SW480 (cell line): ENCODE measurements at places on chromosomes 1 and 21.

- DNase-seq: peak; percentile 50
These were observed 208.7 kb upstream of the CSF3R start for GRCh38 chr1:36691374-36691773.

DNA sequence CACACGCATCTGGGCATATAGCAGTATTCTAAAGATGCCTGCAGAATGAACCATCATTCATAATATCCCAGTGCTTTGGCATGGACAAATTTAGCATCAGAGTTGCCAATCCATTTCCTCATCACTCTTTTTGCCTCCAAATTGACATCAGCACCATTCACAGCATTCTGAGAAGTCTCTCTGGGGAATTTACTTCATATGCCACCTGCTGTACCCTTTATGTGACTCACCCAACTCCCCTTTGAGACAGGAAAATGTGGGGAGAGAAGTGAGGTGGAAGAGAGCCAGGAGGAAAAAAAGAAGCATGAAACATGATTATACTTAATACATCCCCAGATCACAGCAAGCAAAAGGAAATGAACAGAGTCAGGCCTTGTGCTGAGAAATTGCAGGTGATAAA lies 37.4 kb downstream of the RAB3B start:
- DNase-seq: no peak

DNA sequence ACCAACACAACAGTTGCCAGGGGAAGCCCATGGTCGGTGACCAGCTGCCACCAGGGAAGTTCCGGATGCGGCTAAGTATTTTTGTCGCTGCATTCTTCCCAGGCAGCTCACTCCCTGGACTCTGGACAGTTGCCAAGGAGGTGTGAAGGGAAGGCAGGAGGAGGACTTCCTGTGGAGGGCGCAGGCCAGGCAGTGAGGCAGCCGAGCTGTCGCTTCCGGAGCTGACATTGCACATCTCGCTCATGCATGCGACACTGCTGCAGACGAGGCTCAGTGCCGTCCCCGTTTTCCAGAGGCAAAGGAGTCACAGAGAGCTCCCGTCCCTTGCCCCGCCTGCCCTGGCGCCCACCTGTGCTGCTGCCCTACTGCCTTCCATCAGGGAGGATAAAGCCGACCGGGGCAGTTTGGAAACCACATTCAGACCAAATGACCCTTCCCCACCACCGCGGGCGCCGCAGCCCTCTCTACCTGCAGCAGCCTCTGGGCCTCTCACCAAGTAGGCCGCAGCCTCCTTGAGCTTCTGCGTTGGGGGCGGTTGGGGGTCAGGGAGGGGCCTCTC lies 81.4 kb downstream of the NENF start:
- DNase-seq: peak; percentile 87

GRCh38 chr1:208162903-208163302 lies 81.3 kb downstream of the PLXNA2 start:
- no peak for DNase-seq

DNA sequence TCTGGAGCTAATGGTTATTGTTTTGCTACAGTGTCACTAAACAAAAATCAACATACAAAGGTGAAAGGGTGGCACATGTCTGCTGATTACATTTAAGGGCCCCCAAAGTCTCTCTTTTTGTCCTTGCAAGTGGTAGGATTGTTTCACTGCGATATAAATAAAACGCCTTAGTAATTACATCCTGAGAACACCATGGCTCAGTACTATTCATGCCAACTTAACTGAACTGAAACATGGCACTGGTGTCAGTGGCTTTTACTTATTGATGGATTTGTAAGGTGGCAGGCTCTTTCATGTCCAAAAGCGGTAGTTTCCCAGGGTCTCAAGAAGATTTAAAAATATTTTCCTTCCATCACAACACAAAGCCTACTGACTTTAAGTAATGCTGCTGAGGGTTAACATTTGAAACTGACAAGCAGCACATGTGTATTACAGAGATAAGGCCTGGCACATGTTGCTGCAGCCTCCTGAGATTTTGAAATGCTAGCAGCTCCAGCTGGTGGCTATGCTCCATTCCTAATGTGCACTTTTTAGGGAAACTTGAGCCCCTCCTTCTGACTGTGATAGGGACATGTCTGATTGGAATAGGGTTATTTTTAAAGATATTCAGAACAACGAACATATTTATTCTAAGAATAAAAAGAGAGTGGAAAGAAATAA lies 86.8 kb downstream of the ATP1B1 start:
- no peak for DNase-seq

- DNase-seq: no peak
These were observed 566 bp upstream of the ALG6 start for GRCh38 chr1:63366908-63367214.
